ENCODE measurements at places on chromosomes 7 and 10. TPM values are rescaled to one million over a fixed set of nuclear protein-coding genes. Genes with fewer than 3 reads are reported as not detected.
A peak's percentile ranks its signal among the peaks of the same experiment; 100 is the strongest.

DNA sequence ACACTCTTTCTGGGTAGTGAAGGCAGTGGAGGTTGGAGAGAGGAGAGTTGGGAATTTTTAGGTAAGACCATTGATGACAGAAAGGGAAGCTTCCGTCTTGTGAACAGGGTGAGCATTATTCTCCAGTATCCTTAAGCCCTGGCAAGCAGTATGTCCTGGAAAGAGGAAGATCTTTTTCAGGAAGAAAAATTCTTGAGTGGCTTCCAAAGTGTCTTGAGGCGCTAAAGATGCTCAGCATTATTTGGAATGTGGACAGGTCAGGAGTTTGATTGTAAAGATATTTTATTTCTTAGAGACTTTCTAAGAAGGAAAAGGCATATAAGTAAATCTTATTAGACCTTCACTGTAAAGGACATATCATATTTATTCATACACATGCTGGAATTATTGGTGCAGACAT is 54.3 kb downstream of the ABCC2 start:
- DNase-seq = no peak

DNA sequence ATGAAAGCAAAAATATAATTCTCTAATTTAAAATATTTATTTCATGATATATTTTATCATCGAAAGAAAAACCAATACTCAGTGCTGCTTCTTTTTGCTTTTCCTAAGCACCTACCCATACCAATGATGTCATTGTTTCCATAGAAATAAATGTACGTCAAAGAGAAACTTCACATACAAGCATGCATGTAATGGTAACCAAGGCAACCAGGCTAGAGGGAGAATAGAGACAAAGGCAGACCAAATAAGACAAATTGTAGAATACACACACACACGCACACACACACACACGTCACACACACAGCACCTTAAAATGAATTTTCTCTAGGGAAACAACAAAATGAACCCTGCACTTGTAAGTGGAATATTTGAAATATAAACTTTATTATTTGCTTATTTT is 75.5 kb downstream of the MACC1 start:
- DNase-seq = peak; percentile 85

DNA sequence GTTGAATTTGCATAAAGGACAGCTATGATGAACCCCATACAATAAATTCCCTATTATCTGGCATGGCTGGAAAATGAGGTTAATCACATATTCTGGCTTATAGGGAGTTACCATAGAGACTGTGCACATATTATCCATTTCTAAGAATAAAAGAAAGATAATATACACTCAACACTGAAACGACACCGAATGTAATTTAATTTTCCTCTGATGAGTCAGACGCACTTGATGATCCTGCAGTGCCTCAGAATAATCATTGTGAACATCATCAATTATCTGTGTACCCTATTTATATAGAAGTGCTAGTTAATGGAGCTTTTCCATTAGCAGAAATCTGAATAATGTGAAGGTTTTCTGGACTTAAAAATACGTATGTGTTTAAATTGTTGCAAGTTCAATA is 60.2 kb downstream of the SGCE start:
- DNase-seq = no peak

GRCh38 chr10:102449321-102450123 is 1.8 kb downstream of the C10orf95 start:
- peak; percentile 48 for DNase-seq

DNA sequence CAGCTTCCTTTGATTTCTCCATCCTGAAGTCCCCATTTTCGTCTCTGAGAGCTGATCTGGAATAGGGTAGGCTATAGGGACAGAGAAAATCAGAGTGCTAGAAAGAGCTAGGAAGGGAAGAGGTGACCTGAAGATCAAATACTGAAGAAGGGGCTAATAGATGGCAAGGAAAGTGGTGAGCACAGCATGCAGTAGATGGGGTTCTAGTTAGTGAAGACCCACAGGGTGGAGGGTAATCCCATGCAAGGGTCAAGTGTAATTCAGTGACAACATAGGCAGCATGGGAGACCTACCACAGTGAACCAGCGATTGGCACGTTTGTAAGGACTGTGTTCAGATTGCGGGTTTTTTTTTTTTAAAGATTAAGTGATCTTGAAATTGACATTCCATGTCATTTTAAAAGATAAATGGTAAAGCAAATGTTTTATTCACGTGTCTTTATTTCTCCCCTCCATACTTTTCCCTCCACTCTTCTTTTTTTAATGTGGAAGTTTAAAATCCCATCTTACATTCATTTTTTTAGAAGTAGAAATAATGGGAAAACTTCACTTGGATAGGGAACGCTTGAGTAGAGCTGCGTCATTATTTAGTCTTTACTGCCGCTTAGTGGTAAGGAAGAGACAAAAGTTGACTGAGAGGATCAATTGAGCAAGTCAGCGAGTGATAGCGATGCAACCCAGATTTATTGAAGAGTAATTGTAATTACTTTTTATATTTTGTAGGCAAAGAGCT is 21.0 kb upstream of the ABI1 start:
- peak; percentile 56 for DNase-seq

DNA sequence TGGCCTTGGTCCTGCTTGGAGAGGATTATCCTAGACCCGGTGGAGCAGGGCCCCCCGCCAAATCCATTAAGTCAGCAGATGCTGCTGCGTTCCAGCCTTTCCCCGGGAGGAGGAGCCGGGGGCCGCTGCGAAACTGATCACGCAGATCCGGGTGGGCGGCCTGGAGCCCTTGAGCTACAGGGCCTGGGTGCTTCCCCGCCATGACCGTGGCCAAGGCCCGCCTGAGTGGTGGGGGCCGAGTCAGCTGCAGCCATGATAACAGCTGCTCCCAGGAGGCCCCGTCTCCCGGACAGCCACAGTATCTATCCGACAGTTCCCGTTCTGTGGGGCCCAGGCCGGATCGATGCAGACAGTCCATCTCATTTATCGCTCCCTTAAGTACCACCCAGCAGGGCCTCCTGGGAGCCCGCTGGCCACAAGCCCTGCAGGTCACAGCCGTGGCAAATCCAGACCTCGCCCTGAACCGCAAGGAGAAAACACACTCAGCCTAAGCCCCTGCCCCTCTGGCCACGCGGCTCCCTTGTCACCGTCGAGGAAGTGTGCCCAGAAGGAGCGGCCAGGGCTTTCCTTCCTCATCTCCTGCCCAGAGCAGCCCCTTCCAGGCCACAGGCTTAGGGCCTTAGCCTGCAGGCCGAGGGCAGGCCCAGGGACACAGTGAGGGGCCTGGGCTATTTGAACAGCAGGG is 34.4 kb upstream of the SLC29A4 start:
- no peak for DNase-seq

GRCh38 chr10:113100281-113100680 is 150.2 kb downstream of the TCF7L2 start:
- no peak for DNase-seq

GRCh38 chr7:32250471-32251260 is 180.5 kb upstream of the PDE1C start:
- DNase-seq = no peak

GRCh38 chr7:25642849-25643248 is 414.6 kb upstream of the NPVF start:
- DNase-seq = no peak

GRCh38 chr10:74079028-74079935 is 71.3 kb downstream of the AP3M1 start:
- DNase-seq = no peak

DNA sequence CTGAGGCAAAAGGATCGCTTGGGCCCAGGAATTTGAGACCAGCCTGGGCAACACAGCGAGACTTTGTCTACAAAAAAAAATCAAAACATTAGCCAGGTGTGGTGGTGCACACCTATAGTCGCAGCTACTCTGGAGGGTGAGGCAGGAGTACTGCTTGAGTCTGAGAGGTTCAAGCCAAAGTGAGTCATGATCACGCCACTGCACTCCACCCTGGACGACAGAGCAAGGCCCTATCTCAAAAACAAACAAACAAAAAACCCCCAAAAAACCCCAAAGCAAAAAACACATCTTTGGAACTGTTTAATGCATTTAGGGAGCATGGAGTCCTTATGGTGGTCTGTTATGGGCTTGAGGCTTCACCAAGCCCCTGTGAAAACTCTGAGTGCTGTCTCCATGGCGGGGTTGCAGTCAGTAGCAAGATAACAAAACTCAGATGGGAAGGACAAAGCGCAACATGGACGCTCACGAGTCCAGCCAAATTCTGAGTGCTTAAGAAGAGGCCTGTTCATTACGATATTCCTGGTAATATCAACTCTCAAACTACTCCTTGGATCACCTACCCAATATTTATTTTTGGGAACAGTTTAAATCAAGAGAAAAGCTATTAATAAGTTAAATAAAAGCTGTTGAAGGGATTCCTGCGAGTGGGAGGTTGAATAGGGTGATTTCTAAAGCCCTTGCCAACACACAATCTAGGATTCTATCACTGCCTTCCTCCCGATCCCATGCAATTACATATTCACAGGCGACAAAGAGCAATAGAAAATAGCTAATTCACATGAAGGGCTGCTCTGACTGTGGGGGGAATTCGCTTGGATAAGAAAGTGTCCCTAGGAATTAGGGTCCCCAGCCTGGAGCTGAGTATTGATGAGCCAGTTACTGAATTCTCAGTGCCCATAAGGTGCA is 123.3 kb downstream of the HIPK2 start:
- no peak for DNase-seq

GRCh38 chr10:18216482-18216881 is 76.3 kb downstream of the CACNB2 start:
- DNase-seq = no peak

DNA sequence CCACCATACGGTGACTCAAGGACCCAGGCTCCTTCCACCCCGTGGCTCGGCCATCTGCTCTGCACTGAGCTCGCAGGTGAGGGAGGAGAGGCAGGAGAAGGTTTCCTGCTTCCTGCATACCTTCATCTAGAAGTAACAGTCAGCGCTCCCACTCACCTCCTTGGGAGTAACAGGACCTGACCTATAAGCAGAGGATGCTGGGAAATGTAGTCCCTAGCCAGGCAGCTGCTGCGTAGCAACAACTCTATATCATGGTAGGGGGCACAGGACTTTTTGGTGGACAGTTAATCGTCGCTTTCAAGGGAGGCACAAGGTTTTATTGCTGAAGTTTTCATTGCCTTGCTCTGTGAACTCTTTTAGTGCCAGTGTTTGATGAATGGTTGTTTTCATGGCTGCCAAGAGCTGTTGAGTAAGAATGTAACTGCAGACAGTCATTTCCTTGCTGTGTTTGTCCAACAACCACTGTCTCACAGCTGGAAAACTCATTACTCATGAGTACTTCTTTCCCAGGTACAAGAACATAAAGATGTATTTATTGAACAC is 10.2 kb upstream of the ZFYVE27 start:
- DNase-seq = no peak

DNA sequence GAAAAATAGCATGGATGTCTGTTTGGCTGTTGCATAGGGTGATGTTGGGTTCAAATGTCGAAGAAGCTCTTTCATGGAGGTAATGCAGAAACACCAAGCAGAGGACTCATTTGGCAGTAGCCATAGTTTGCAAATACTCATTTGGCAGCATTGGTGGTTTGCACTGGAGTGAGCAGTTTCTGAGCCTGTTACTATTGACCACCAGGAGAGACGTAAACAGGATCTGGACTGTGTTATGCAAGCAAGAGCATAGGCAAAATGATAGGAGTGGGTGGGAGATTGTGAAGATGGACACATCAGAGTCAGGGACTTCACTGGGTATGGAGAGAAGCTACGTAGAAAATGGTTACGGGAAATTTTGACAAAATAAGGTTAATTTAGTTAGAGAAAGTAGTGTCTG is 22.9 kb upstream of the A1CF start:
- DNase-seq = no peak

DNA sequence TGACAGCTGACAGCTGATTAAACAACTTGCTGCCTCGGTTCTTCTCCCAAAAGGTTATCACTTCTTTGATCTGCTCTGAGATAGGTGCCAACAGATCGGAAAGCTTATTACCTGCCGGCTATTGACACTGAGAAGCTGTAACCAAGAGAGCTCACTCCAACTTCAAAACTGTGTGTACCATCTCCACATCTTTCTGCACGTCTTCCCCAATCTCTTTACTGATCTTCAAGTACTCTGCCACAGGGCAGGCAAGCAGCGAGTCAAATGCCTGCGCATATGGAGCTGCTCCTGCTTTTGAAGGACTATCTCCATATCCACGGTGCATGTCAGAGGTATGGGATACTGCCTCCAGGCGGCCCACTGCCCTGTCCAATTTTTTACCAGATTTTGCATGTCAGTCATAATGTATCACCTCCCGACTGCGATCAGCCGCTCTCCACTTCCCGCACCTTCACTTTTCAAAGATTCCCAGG is 352 bp upstream of the ZNF485 start:
- DNase-seq = no peak

DNA sequence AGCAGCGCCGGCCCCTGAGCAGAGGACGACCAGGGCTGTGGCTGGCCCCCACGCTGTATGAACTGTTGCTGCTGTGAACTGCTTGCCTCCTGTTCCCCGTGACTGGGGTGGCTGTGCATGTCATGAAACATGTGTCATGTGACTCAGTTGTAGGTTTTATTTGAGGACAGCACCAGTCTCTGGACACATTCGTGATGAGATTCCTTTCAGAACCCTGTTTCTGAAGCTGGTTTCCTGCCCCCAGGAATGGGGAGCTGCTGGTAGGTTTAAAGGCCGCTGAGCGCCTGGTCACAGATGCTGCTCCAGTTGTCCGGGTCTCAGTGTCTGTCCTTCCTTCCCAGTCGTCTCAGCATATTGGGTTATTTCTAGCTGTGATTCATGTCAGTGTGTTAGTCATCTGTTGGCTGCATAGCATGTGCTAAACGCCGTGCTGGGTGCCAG is 79.1 kb upstream of the PPIF start:
- no peak for DNase-seq

DNA sequence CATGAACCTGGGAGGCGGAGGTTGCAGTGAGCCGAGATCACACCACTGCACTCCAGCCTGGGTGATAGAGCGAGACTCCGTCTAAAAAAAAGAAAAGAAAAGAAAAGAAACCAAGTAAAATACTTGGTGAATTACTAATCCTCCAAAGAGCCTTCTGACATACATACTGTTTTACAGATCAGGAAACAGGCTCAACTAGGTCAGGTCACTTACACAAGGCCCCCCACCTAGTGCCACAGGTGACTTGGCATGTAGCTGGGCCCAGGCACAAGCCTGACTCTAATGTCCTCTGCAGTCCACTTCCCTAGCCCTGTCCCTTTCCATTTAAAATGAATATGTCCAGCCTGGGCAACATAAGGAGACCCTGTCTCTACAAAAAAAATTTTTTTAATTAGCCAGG is 157.0 kb downstream of the TPST1 start:
- no peak for DNase-seq

- no peak for DNase-seq
These were observed 141.4 kb downstream of the GRID1 start for GRCh38 chr10:86225103-86225782.

Gene TDRD1
- total RNA-seq = not detected

Gene PRKAR1B
- 8.7 TPM for total RNA-seq

Gene SDK1
- total RNA-seq = 1.1 TPM

Gene CACNB2
- total RNA-seq = 2.5 TPM

Gene GRB10
- total RNA-seq = 19.5 TPM

Gene GPR22
- total RNA-seq = 4.0 TPM

Gene EBLN1
- total RNA-seq = not detected

Gene CPA1
- not detected for total RNA-seq

Gene CCDC186
- 10.1 TPM for total RNA-seq

Gene ZNRF2
- 13.6 TPM for total RNA-seq

Gene SFRP5
- not detected for total RNA-seq
